ENCODE measurements at places on chromosomes 5 and 9.

DNA sequence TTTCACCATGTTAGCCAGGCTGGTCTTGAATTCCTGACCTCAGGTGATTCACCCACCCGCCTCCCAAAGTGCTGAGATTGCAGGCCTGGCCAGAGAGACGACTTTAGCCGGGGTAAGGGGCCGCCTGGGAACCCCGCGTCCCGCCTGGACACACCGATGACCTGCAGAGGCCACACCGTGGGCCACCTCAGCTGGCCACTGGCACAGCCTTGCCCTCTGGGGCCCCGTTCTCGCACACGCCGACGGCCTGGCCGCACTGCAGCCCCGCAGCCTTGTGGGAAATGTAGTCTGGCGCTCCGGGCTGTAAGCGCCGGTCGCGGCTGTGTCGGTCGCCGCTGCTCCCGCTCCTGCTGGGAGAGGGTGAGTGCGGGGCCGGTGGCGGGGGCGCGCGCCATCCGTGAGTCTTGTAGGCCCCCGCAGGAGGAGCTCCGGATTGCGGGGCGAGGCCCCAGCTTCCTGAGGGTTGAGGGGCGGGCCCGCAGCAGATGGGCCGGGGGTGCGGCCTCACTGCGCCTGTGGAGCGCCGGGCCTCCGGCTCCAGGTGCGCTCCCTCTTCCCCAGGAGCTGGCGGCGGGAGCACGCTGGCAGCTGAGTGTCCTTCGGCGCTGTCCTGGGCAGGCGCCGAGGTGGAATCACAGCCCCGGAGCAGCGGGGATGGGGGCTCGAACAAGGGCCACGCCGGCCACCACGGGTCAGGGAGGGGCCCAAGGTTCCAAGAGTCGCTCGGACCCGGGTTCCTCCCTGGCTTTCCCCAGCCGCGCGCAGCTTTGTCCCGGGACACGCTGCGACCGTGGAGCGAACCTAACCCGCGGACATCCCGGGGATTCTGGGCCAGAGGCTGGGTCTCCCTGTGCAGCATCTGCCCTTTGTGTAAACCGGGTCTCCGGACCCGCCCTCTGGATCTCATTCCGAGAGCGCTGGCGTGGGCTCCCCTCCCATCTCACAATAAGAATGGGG is at the start of gene ZFP2:
Gene ZFP2 (plus strand): TSS at position 299 of the 957 bp plus-strand sequence. CDS start 35,401 bp downstream, outside the sequence.
- DNase-seq = peak; percentile 79

GRCh38 chr9:133916159-133916541 is 76.0 kb downstream of the VAV2 start:
- DNase-seq = no peak

GRCh38 chr9:89752154-89752553 is 147.3 kb downstream of the GADD45G start:
- no peak for DNase-seq

DNA sequence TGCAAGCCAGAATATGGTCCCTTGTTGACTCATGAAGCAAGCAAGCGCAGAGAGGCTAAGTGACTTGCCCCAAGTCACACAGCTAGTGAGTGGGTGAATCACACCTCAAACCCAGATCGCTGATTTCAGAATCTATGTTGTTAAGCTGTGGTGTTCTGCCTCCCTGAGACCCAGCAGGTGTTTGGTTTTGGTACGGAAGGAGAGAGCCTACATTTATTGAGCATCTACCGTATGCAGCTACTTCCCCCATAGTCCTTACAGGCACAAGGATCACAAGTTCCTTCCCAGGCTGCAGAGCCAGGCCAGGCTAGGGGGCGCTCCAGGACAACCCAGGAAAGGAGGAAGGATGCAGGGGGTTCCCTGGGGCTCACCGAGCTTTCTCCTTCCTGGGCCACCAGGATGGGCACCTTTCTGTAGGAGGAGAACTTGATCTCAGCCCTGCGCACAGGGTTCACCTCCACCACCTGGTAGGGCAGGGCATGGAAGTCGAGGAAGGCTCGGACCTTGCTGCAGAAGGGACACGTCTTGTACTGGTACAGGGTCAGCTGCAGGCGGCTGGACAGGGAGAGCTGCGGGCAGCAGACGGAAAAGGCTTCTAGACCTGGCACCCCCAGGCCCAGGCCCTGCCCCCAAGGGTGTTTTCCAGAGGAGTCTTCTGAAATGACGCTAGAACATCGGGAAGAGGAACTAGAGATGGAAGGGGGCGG is 2.5 kb downstream of the PTGES2 start:
- no peak for DNase-seq

DNA sequence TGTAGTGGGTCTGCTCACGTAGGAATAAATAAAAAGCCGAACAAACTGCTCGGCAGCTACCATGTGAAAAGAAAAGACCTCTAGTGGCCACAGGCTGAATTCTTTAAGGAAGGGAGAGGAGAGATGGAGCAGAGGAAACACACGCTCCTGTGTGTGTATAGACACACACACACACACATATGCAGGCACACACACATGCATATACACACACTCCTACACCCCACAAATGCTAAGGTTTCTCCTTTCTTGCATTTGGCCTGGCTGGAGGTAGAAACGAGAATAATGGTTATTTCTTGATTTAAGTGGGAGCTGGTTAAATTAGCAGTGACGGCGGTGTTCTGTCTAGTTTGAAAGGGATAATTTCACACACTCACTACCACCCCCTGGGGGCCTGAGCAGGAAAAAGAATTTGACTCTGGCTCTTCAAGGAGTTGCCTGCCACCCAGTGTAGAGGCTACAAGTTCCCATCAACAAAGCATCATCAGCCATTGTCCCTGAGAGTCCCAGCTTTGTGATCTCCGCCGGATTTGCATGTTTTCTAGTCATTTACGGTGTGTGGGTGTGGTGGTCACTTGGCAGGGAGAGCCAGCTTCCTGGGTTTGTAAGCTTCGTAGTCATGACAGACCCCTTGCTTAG is at the start of gene INSYN2B:
Gene INSYN2B (minus strand): TSS at position 78 of the 636 bp plus-strand sequence. CDS start 96,597 bp downstream, outside the sequence.
- no peak for DNase-seq

- DNase-seq = no peak
These were observed 189.2 kb downstream of the MAN2A1 start for GRCh38 chr5:109878887-109879286.

DNA sequence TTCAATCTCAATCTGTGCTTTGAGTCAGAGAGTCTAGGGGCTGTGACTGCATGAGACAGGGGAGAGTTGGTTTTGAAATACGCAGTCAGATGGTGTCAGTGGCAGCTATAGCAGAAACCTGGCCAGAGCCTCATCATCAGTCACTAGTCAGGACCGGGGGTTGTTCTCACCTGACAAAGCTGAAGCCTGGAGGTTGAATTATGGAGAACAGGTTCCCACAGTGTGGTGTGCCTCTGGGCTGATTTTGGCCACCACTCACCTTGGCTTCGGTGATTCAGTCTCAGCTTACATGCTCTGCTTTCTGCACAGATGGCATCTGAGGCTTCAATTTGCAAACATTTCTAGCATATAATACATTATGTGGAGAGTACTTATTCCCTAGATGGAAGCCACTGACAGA is 387.3 kb downstream of the YTHDC2 start:
- DNase-seq = no peak

- no peak for DNase-seq
These were observed 17.2 kb downstream of the PAM start for GRCh38 chr5:102772273-102772672.

DNA sequence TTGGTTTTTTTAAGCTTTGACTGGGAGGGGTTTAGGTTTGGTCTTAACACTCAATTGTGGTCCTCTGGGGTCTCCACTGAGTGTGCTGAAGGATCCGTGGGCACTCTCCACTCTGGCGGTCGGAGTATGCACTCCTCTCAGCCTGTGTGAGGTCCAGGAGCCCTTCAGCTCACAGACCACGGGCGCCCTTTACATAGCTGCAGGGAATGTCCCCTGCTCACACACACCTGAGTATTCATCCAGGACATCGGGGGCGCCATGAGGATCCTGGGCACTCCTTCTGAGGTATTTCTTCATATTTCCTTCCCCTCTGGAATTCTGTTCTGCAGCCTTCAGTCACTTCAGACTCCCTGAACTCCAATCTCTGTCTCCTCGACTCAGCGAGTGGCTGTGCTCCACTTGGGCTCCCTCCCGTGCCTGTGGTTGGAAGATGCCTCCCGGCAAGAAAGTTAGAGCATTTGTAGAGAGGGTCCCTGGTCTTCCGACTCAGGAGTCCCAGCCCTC is 12.5 kb downstream of the TRIP13 start:
- DNase-seq = peak; percentile 27

DNA sequence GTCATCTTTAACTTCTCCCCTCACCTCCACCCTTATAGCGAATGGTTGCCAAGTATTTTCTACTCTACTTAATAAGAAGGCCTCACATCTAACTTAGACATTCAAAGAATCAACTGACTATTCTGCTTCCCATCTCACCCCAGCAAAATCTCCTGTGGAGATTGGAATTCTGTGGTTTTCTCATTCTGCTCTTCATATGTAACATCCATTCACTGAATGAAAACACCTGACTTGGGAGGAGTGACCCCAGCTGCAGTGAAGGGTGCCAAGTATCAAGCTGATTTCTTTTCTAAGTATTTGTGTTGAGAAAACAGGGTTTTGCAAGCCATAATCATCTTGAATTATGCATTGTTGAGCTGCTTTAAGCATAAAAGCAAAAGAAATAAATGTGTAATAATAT is 42.5 kb upstream of the TAF1L start:
- no peak for DNase-seq

DNA sequence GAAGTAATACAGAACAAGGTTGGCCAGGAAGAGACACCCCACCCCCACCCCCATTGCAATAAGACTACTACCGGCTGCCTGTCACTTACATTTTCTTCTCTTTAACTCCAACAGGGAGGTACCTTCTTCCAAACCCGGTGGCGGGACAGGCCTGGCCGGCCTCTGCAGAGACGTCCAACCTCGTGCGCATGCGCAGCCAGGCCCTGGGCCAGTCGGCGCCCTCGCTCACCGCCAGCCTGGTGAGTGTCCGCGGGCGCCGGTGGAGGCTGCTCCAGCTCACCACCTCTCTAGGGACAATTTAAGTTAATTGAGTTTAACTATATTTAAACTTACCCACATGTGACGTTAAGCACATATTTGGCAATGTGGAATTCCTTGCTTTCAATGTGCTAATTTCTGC is 192.4 kb downstream of the MAST4 start:
- no peak for DNase-seq

DNA sequence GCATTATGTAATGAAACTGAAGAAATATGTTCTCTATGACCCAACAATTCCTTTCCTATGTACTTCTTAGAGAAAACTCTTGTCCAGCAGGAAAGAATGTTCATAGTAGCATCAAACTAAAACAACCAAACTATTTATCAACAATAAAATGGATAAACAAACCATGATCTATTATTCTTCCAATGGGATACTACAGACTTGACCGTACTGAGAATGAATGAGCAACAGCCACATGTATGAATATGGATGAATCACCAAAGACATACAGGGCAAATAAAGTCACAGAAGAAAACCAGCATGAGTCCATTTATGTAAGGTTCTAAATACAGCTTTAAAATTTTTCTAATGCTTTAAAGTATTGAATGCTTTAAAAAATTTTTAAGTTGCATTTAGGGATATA is 73.6 kb upstream of the SUSD1 start:
- no peak for DNase-seq

DNA sequence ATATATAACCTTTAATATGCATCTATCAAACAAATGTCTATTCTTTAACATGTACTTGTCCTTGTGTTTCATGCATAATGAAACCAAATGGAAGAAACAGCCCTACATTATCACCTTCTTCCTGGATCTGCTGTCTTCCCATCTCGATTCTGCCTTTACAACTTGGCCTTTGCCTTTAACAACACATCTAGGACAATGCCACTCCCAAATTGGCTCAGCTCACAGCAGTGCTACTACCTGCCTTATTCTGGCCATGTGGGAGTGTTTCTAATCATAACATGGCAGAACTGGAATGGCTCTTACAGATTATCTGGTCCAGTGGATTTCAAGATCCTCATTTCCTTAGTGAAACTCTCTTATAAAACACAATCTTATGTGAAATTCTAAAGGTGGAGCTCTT is 176.5 kb downstream of the CARTPT start:
- no peak for DNase-seq

- DNase-seq = no peak
These were observed 1.7 kb downstream of the SMIM3 start for GRCh38 chr5:150780187-150780692.

DNA sequence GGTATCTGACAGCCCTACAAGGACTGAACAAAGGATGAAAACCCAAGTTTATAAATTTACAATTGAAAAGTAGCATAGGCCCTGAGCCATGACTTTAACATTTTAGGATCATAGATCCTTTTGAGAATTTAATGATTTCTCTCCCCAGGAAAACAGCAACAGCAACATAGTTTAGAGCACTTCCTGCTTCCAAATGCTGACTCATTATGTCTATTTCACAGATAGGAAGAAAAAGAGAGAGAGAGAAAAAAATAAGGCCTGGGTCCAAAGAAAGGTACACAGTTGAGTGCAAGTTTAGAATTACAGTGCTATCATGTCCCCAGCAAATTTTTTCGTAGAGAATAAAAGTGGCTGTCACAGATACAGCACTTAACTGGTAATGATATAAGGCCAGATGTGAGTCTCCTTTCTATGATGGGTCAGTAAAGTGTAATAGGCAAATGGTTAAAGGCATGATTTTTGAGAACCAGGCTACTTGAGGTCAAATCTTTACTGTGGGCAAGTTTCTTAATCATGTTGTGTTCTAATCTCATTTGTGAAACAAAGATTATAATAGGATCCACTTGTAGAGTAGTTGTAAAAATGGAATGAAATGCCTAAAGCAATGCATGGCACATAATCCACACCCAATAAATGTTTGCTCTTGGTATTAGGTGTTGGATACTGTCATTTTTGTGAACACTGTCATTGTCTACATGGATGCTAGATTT is 12.3 kb upstream of the PPP2R2B start:
- DNase-seq = no peak

DNA sequence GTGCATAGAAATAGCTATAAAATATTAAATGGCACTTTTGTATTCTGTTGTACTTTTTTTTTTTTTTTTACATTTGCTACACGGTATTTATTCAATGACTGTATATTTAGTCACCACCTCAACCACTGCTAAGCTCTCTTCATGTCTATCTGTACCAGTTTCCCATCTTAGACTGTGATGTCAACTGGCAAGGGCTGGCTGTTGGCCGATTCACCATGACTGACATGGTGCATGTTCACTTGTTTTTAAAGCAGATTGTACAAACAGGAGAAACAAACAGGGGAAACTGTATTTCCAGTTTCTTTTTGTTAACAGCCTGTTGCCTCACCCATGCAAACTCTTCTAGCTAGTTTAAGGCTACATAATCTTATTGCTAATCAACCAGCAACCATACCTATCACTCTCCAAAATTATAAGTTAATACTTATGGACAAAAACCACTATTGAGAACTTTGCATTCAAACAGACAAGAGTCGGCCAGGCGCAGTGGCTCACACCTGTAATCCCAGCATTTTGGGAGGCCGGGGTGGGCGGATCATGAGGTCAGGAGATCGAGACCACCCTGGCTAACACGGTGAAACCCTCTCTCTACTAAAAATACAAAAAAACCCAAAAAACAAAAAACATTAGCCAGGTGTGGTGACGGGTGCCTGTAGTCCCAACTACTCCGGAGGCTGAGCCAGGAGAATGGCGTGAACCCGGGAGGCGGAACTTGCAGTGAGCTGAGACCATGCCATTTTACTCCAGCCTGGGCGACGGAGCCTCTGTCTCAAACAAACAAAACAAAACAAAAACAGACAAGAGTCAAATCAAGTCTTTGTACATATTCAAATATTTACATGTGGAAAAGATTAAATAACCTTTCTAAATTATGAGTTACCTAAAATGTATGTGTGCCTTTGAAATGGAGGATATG is 13.2 kb downstream of the ZFAND5 start:
- no peak for DNase-seq

GRCh38 chr9:88979021-88979420 is 12.2 kb upstream of the S1PR3 start:
- DNase-seq = no peak

- DNase-seq = no peak
These were observed 56.7 kb upstream of the GARNL3 start for GRCh38 chr9:127207734-127208410.
